HCT116 (cell line): ENCODE measurements at places on chromosomes 3 and 15.

- DNase-seq = no peak
Observed at GRCh38 chr3:13620776-13621365, 71.9 kb downstream of the FBLN2 start.

DNA sequence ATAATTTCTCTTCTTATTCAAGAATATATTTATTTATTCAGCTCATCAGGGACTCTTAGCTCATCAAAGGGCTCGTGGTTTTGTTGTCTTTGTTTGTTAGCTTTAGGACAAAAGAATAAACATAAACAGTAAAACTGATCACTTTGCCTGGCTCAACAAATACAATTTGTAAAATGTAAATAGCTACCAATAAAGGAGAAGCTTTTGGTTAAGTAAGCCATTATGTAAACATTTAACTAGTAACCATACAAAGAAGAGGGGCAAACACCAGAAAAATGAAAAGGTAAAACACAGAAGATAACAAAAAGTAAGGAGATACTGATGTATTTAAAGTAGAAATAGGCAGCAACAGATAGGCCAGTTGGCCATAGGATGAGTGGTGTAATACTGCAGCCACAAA is 761.7 kb downstream of the ROBO1 start:
- no peak for DNase-seq

- DNase-seq = no peak
Observed at GRCh38 chr15:57031605-57032004, 113.2 kb downstream of the TCF12 start.

GRCh38 chr3:59758672-59759071 is 708.8 kb upstream of the CFAP20DC start:
- DNase-seq = no peak

- no peak for DNase-seq
Observed at GRCh38 chr3:16338999-16339398, 74.0 kb downstream of the OXNAD1 start.

DNA sequence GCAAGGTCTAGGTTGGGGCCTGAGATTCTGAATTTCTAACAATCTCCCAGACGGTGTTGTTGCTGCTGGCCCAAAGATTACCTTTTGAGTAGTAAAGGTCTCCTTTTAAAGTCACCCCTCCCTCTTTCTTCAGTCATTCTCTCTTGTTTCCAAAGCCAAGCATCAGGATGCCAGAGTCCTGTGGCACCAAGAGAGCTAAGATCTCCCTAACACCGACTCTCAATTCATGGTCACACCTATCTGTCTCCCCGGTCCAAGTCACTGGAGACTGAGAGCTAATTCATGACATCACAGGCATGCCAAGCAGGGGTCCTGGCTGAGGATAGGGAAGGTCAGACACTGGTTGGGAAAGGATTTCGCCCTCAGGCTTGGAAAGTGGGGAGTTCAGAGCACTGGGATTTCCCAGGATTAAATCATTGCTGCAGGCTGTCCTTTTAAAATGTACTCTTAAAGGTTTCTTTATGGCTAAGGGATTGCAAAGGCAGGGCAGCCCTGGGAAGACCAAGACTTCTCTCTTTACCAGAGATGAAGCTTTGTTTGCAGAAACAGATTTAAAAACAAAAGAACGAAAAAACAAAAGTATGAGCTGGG is 7.3 kb downstream of the SHOX2 start:
- DNase-seq = no peak

DNA sequence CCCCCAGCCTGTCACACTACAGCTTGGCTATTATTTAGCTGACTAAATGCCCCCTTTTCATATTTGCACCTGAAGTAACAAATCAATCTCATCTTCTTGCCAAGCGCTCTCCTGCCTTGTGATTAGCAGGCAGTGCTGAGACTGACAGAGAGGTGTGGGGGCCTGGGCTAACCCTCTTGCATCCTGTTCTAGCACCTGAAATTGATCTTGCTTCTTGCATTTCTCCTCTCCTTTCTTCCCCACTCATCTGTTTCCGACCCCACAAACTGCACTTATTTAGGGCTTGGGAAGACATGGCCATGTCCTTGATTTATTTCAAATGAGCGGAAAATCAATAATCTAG is 309.0 kb upstream of the PROK2 start:
- DNase-seq = no peak

- DNase-seq = no peak
Observed at GRCh38 chr15:97210277-97210676, 750.2 kb upstream of the ARRDC4 start.

GRCh38 chr3:42539871-42540714 is 37.6 kb downstream of the VIPR1 start:
- DNase-seq = peak; percentile 55

GRCh38 chr15:38536201-38536676 is 28.4 kb downstream of the RASGRP1 start:
- DNase-seq = no peak

DNA sequence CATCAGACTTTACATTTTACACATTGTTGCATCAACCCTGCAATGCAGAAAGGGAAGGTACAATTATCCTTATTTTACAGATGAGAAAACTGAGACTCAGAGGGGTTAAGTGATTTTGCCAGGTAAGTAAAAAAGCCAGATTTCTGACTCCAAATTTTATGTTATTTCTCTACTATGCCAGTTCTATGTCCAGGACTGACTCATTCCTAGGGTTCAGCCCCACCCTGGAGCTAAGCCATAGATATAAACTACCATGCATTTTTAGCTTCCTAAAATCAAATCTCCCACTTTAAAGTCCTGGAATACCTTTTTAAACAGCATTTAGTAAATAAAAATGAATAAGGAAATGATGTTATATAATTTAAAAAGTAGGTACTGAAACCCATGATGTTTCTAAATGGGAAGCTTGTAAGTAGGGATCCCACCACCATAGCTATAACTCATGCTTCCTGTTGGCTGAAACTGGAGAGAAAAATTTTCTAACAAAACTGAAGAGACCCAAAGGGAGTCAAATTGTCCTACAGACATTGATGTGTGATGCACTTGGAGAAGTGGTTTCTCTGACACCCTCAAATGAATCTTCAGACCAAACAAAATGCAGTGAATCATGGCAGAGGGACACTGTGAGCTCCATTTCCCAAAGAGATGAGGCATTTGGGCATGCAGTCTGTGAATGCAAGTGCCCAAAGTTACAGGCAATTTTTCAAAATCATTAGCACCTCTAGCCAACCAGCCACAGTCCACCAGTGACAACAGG is 301.7 kb upstream of the UMPS start:
- no peak for DNase-seq

- no peak for DNase-seq
Observed at GRCh38 chr3:196629228-196629627, 10.3 kb upstream of the NRROS start.

- no peak for DNase-seq
Observed at GRCh38 chr3:184885112-184885511, 73.1 kb downstream of the VPS8 start.

- DNase-seq = peak; percentile 79
Observed at GRCh38 chr3:16550676-16551341, 37.3 kb upstream of the RFTN1 start.

GRCh38 chr3:180548050-180548449 is 53.9 kb upstream of the TTC14 start:
- no peak for DNase-seq

DNA sequence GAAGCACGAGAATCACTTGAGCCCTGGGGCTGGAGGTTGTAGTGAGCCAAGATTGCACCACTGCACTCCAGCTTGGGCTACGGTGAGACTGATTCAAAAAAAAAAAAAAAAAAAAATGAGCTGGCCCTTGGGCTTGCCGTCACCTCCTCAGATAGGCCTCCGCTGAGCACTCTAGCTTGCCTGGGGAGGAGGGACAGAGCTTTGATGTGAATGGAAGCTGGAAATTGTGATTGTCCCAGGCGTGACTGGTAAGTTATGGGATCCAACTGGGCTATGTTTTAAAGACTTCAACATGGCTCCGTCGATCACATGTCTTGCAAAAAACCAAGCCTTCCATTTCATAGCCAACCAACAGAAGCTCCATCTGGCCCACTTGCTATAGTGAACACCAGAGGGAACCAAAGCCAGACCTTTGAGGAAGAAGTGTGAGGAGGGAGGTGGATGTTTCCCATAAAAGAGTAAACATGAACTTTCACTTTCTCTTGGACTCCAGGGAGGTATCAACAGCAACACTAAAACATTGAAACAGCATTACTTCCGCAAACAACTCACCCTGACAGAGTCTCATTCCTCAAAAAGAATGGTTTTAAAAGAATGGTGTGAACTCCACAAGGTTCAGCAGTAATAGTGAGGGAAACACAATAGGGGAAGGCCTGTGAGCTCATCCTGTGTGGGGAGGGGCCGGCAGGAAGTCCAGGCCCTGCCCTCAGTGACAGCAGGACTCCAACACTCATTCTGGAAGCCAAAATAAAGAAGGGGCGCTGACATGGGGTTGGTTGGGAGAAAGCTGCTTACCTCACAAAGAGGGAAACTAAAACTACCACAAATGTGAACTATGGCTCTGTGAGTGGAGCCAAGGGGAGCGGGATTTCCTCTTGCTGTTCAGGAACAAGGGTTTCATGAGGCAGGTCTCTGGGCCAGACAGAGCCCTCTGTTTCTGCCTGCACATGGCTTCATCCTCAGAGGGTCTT is 59.2 kb upstream of the IL12A start:
- DNase-seq = no peak

DNA sequence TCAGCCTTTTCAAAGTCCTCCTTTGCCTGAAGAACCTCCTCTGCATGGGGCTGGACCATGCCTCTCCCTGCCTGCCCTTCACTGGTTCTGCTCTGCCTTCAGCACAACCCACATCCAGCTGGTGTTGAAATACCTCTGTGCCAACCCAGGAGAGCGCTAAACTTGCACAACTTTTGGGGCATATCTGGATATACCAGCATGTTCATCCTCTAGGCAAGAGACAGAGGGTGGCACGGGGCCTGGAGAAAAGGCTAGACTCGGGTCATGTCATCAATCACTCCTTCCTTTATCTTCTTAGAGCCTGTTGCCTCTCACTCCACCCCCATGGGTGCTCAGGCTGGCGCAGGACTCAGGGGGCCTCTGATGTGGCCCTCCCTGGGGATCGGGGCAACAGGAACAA is 4.8 kb downstream of the SEMA4B start:
- DNase-seq = no peak

- no peak for DNase-seq
Observed at GRCh38 chr3:171585039-171585438, 124.8 kb upstream of the TNIK start.

- no peak for DNase-seq
Observed at GRCh38 chr15:64781299-64781698, 5.9 kb upstream of the RBPMS2 start.

DNA sequence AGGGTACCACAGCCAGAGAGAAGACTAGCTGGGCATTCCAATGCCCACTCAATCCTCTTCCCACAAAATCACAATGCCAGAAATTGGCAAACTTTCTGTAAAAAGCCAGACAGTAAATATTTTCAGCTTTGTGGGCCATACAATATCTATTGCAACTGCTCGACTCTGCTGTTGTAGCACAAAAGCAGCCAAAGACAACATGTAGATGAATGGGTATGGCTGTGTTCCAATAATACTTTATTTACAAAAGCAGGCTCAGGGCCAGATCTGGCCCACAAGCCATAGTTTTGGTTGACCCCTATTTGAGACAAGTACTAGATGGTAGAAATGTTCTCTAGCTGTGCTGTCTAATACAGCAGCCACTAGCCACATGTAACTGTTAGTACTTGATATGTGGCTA is 330.9 kb downstream of the ERC2 start:
- DNase-seq = no peak

DNA sequence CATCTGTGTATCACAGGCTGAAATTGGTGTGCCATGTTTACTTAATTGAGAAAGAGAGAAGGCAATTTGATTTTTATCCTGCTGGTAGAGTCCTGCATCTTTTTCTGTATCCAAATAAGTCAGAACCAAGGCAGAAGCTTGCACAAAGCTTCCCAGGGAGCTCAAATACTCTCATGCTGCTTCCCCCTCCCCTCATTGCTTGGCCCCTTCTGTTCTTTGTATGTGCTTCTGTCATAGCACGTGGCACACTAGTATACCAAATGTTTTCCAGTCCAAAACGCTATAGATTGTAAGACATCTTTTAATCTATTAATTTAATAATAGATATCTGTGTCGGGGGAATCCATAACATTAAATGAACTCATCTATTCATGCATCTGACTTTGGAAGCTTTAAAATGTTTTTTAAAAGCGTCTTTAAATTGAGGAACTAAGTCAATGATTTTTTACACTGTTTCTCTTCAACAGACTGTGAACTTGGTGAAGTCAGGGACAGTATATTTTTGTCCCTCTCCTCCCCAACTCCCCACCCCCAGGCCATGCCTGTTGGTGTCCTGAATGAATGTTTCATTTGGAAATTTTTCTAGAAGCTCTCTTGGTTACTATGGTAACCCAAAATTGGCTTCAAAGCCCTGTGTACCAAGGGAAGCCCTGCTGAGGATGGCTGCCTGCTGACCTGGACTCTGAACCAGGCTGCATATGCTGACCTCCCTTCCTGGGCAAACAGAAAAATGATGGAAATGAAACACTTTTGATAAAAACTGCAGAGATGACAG is 26.2 kb upstream of the SLC35G2 start:
- no peak for DNase-seq

- DNase-seq = no peak
Observed at GRCh38 chr3:173618703-173619102, 221.2 kb downstream of the NLGN1 start.

GRCh38 chr3:13281507-13282357 is 138.4 kb downstream of the NUP210 start:
- no peak for DNase-seq

- DNase-seq = no peak
Observed at GRCh38 chr15:45228931-45229330, 23.1 kb upstream of the SLC28A2 start.

GRCh38 chr3:112379020-112379690 is 46.2 kb downstream of the CD200 start:
- no peak for DNase-seq

DNA sequence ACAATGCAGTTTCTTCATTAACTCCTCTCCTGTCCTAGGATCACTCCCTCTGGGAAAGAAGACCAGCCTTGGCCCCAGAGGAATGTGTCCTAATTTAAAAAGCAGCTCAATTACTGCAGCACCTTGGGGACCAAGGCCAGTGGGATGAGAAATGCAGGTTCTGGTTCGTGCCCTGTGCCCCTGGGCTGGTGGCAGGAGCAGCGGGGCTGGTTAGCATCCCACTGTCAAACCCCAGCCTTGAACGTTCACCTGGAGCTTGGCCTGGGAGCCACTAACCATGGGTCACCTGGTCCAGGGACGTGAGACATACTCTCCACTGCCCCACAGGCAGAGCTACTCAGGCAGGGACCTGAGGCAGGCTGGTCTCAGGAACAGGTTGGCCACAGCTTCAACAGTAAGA is 8.4 kb upstream of the RTP3 start:
- no peak for DNase-seq

- DNase-seq = no peak
Observed at GRCh38 chr3:182420741-182421140, 372.6 kb upstream of the ATP11B start.
